T47D (cell line): ENCODE measurements at places on chromosomes 11 and 22.

DNA sequence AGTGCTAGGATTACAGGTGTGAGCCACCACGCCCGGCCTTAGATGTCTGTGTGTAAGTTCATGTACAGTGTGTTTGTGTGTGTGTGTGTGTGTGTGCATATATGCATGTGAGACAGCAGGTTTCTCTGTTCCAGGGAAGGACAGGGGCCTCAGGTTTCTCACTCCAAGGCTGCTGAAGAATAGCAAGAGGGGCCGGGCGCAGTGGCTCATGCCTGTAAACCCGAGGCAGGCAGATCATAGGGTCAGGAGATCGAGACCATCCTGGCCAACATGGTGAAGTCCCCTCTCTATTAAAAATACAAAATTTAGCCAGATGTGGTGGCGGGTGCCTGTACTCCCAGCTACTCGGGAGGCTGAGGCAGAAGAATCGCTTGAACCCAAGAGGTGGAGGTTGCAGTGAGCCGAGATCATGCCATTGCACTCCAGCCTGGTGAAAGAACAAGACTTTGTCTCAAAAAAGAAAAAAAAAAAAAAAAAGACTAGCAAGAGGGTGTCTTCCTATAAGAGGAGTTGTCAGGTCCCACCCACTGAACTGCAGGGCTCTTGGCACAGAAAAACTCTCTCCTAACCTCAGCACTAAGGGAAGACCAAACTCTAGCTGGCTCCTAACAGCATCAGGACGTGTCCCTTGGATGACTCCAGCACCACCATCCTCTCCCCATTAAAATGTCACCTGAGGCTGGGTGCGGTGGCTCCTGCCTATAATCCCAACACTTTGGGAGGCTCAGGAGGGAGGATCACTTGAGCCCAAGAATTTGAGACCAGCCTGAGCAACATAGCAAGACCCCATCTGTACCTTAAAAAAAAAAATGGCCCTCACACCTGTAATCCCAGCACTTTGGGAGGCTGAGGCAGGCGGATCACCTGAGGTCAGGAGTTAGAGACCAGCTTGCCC lies 40.0 kb downstream of the TST start:
- DNase-seq: no peak

- no peak for DNase-seq
Measured at GRCh38 chr11:446891-447290, 3.2 kb upstream of the PTDSS2 start.

DNA sequence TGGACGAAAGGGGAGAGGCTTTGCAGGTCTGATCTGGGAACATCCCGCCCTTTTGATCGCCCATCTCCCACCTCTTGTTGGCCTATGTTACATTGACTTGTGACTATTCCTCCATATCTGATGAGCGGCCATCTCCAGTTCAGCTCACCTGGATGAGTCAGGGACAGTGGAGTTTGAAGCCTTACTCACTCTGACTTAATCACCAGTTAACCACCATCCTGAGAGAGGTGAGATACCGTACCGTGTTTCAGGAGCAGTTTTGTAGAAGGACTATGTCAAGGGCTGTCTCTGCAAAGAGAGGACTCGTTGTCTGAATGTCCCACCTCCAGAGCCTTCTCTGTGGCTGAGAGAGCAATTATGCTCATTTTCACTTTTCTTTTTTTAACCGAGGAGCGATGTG lies 771.7 kb downstream of the NTM start:
- DNase-seq: no peak

DNA sequence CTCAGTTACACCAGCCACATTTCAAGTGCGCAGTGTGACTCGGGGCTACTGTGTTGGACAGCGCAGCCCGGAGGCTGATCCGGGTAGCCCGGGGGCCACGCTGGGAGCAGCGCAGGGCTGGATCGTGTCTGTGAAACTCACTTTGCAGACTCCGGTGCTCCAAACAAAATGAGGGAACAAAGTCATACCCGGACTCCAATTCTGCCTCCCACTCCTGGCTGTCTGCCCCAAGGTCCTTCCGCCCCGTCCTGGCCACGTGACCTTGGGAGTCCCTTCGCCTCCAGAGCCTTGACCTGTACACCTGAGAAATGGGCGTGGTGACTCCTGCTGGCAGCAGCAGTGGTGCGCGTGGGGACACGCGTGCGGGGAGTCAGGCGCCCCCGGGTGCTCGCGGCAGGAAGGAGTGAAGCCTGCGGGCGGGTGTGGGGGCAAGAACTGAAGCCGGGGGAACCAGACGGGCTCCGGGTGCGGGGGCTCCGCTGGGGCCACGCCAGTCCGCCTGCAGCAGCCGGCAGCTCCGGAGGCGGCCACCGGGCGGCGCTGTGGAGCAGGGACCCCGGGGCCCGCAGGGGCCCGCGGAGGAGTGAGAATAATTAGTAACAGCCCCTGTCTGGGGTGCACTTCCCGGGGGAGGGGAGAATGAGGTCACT lies 42.4 kb downstream of the KCNJ4 start:
- DNase-seq: peak; percentile 49

DNA sequence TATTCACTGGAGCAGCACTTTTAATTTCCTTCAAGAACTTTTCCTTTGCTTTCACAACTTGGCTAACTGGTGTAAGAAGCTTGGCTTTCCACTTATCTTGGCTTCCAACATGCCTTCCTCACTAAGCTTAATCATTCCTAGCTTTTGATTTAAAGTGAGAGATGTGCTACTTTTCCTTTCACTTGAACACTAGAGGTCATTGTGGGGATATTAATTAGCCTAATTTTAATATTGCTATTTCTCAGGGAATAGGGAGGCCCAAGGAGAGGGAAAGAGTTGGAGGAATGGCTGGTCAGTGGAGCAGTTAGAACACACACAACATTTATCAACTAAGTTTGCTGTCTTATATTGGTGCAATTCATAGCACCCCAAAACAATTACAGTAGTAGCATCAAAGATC lies 24.6 kb upstream of the CCDC90B start:
- no peak for DNase-seq

DNA sequence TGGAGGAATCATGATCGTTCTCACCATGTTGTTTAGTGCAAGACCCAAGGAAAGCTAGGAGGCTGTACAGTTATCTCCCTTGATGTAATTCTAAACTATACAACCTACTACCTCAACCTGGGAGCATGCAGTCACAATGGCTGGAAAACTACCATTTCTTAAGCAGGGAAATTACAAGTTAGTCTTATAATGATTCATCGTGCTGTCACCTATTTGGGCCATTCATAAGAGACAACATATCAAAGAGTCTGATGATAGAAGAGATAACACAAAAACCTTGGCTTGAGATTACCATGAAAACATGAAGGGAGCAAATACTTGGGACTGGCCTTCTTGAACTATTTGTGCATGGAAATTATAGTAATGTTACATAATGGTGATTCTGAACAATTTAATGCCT lies 30.5 kb upstream of the BLID start:
- DNase-seq: no peak

DNA sequence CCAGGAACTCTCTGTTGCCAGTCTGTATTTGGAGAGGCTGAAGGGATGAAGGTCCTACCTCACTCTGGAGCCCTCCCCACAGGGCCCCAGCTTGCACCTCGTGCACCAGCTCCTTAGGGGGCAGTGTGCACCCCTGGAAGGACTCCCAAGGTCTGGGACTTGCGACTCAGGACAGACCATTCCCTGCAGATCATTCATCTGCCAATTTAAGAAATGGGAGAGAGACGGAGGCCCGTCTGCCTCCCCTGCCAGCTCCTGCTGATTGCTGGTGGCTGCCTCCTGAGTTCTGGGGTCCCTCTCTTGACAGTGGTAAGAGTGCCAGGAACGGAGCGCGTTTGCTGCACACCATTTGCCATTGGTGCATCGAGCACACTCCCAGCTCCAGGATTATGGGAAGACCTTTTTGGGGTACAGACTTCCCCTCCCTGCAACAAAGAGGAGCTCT lies 27.4 kb upstream of the MALAT1 start:
- DNase-seq: peak; percentile 75

GRCh38 chr11:3853899-3854659 lies 1.4 kb upstream of the STIM1 start:
- no peak for DNase-seq

- no peak for DNase-seq
Measured at GRCh38 chr11:122100037-122100755, 15.8 kb downstream of the BLID start.

DNA sequence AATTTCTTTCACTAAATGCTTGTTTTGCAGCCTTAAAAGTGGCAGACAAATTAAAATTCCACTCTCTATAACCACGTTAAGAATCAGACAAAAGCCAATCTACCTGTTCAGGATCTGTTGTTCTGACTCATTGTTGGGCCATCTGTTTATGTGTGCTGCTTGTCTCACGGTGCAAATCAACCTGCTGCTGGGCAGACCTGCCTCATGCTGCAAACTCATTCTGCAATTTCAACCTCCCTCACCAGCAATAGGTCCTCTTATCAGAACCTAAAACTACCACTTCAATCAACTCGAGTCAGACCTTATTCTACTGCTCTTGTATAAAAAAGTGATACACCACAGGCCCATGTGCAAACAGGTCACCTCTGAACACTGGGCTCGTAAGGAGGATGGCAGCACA lies 75.1 kb downstream of the LARGE2 start:
- DNase-seq: no peak

GRCh38 chr11:8545698-8546366 lies 48.2 kb downstream of the STK33 start:
- no peak for DNase-seq

GRCh38 chr11:129866311-129866710 lies 29.1 kb downstream of the NFRKB start:
- DNase-seq: no peak

- DNase-seq: no peak
Measured at GRCh38 chr11:69509846-69510390, 28.5 kb downstream of the LINC01488 start.

GRCh38 chr11:61613051-61613450 lies 32.2 kb upstream of the SYT7 start:
- peak; percentile 92 for DNase-seq

DNA sequence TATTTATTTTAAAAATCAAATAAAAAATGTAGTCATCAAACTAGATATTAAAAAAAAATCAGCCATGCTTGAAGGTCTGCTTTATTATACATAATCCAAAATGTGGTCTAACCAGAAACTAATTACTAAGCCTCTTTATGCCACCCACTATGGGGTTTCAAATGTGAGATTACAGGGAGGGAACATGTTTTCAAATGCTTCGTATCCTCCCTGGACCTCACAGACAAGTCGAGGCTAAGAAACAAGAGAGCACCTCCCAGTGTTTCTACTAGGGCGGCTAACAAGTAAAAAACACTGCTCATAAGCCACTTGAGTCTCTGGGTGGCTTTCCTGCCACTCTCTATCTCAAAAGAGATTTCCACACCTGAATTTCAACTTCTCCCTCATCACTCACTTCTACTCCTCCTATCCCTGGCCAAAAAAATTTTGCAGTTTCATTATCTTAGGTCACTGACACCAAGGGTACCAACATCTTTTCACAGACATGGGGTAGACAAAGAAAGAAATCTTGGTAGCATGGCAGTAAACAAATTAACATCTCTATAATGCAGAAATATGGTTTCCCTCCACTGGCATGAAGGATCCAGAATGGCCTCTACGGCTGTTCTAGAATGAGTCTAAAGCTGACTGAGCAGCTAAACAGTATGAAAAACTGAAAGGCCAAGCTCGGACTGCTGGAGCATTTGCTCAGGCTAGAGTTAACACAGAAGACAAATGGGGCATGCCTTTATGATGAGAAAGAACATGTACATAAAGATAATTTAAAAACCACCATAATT lies 50.9 kb downstream of the PITPNB start:
- DNase-seq: no peak

GRCh38 chr22:39913321-39913720 lies 12.4 kb downstream of the GRAP2 start:
- no peak for DNase-seq

- DNase-seq: no peak
Measured at GRCh38 chr11:133946541-133947318, 10.0 kb downstream of the IGSF9B start.

DNA sequence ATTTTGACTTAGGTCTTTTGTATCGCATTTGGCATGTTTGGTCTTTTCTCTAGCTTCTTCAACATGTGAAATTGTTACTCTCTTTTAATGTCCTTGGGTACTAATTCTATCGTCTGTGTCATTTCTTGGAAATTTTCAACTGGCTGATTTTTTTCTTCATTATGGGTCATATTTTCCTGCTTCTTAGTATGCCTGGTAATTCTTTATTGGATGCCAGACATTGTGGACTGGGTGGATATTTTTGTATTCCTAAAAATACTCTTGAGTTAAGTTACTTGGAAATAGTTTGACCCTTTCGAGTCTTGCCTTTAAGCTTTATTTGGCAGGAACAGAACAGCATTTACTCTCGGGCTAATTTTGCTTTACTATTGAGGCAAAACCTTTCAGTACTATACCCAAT lies 140.1 kb downstream of the ETS1 start:
- DNase-seq: no peak

GRCh38 chr11:47192111-47192510 lies 5.9 kb upstream of the PACSIN3 start:
- DNase-seq: no peak

GRCh38 chr11:109945626-109946321 lies 147.4 kb upstream of the ZC3H12C start:
- DNase-seq: no peak

GRCh38 chr11:132904607-132905006 lies 627.7 kb downstream of the OPCML start:
- no peak for DNase-seq

DNA sequence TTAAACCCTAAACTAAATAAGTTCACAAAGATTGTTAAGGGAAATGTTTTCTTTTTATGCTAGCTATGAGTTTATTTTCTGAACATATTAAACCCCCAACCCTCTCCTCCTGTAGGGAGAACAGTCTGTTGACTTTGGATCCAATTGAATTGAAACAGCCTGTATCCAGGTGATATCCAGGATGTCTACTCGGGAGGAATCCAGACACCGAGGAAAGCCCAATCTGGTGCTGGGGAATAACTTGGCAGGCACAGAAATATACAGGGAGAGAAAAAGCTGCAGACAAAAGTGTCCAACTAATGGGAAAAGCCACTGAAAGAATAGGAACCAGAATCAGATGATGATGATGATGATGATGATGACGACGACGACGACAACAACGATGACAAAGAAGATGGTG lies 93.9 kb upstream of the API5 start:
- DNase-seq: no peak

DNA sequence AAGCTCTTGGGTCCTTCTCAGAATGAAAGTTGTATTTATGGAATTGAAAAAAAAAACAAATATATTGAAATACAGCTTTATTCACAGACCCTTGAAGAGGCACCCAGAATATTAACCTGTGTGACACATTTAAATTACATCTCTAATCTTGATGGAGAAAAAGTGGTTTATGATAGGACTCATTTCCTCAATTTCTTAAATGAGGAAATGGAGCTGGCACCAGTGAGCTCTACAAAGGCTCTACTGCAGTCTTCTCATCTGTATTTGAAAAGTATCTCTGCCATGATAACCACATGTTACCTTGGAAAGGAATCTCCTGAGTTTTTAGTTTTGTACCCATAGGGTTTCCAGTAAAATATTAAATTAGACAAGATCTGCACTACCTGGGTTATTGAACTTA lies 186.5 kb downstream of the HIPK3 start:
- DNase-seq: no peak

GRCh38 chr22:37953062-37953436 lies 352 bp downstream of the C22orf23 start:
- DNase-seq: no peak
